ENCODE measurements at places on chromosomes 4 and X.

DNA sequence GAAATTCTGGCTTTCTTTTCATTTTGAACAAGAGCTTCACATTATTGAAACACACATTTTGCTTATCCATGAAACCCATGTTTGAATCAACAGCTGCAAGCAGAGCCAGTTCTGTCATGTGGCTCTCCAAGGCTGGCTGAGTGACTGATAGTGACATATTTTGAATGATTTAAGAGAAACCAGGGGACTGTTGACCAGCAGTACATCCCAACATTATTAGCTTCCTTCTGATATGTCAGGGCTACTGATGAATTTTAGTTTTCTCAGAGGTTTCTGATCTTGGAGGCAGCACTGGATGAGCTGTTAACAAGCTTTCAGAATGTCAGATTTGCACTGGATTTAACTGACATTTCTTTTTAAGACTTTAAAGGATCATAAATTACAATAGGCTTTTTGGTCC is 74.6 kb upstream of the GRXCR1 start:
- no peak for DNase-seq

DNA sequence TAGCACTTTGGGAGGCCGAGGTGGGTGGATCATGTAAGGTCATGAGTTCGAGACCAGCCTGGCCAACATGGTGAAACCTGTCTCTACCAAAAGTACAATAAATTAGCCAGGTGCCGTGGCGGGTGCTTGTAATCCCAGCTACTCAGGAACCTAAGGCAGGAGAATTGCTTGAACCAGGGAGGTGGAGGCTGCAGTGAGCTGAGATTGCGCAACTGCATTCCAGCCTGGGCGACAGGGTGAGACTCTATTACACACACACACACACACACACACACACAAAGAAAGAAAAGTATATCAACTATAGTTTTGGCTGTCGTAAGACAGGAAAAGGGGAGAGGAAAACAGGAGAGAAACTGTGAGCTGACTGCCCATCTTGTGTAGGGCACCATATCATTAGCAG is 171.7 kb downstream of the ADAMTS3 start:
- DNase-seq, result no peak

GRCh38 chr4:99832321-99832720 is 15.7 kb downstream of the DAPP1 start:
- no peak for DNase-seq

DNA sequence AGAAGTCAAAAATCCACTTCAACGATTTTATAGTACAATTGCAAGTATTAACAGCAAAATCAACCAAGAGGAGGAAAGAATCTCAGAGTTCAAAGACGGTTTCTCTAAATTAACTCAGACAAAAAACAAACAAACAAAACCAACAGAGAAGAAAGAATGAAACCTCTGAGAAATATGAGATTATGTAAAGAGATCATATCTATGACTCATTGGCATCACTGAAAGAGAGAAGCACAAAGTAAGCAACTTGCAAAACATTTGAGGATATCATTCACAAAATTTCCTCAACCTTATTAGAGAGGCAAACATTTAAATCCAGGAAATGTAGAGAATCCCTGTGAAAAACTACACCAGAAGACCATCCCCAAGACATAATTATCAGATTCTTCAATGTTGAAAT is 370.4 kb downstream of the INPP4B start:
- no peak for DNase-seq

- no peak for DNase-seq
Observed at GRCh38 chr4:125847518-125847917, 532.8 kb downstream of the FAT4 start.

- no peak for DNase-seq
Observed at GRCh38 chr4:113288696-113289095, 239.2 kb downstream of the ANK2 start.

- no peak for DNase-seq
Observed at GRCh38 chr4:150534818-150535217, 47.1 kb upstream of the MAB21L2 start.

DNA sequence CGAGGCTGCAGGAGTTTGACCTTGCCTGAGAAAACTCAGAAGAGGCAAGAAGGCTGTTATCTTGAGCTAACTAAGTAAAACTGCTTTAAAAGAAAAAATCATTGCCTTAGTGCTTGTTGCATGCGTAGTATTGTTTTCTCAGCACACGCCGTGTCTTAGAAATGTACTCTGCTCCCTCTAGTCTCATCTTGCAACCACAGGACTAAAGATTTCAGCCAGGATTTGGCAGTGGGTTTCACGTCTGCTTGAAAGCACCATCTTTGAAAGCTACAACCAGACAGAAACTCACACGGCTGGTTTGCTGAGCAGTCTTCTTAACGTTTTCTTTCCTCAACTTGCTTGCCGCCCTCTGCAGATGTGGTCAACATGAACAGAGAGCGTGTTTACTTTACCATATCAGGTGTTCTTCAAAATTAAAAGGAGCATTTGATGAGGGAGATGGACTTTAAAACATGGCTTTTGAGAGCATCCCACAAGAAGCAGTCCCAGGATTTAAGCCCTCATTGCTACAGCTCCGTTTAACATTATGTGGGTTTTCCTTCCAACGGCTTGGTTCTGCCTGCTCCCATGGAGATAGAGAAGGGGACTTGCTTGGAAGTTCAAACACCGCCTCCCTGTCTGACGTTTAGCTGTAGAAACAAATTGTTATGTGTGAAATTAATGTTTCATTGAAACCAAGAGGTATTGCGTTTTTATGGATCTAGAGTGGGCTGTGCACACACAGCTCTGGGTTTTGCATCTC is 3.4 kb downstream of the SORCS2 start:
- no peak for DNase-seq

DNA sequence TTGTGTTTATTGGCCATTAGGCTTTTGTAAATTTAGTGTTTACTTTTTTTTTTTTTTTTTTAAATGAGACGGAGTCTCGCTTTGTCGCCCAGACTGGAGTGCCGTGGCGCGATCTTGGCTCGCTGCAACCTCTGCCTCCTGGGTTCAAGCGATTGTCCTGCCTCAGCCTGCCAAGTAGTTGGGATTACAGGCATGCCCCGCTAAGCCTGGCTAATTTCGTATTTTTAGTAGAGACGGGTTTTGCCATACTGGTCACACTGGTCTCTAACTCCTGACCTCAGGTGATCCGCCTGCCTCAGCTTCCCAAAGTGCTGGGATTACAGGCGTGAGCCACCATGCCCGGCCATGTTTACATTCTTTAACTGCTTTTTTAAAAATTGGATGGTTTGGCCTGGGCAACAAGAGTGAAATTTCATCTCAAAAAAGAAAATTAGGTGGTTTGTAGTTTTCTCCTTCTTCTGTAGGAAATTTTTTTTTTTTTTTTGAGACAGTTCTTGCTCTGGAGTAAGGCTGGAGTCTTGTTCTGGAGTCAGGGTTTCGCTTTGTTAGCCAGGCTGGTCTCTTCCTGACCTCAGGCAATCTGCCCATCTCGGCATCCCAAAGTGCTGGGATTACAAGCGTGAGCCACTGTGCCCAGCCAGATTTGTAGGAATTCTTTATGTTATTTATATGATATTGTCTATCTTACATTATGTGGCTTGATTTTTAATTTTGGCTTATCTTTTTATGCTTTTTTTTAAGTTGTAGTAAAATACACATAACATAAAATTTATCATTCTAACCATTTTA is 15.1 kb downstream of the UBE2K start:
- no peak for DNase-seq

DNA sequence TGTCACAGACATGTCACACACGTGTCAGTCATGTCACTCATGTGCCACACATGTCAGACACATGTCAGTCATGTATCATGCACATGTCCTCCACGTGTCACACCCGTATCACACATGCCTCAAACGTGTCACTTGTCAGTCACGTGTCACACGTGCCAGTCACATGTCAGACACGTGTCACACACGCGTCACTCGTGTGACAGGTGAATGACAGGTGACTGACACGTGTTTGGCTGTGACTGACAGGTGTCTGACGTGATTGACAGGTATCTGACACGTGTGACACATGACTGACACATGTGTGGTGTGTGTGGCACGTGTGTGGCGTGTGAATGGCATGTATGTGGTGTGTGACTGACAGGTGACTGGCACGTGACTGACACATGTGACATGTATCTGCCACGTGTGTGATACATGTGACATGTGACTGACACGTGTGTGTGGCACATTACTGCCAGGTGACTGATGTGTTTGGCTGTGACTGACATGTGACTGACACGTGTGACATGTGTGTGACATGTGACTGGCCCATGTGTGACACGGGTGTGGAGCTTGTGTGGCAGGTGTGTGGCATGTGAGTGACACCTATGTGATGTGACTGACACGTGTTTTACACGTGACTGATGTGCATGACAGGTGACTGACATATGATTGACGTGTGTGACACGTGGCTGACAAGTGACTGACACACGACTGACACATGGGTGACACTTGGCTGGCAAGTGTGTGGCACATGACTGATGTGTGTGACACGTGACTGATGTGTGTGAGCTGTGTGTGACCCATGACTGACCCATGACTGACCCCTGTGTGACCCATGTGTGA is 90.7 kb upstream of the GPC3 start:
- DNase-seq, result no peak

DNA sequence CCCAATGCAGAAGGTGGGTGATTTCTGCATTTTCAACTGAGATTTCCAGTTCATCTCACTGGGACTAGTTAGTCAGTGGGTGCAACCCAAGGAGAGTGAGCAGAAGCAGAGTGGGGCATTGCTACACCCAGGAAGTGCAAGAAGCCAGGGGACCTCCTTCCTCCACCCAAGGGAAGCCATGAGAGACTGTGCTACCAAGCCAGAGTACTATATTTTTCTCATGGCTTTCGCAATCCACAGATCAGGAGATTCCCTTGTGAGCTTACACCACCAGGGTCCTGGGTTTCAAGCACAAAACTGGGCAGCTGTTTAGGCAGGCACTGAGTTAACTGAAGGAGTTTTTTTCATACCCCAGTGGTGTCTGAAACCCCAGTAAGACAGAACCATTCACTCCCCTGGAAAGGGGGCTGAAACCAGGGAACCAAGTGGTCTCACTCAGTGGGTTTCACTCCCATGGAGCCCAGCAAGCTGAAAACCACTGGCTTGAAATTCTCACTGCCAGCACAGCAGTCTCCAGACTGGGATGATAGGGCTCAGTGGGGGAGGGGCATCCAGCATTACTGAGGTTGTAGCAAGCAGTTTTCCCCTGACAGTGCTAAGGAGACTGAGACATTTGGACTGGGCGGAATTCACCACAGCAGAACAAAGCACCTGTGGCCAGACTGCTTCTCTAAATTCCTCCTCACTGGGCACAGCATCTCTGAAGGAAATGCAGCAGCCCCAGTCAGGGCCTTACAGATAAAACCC is 903.4 kb downstream of the TECRL start:
- DNase-seq, result no peak

- no peak for DNase-seq
Observed at GRCh38 chrX:134601240-134601765, 57.0 kb downstream of the PLAC1 start.

- no peak for DNase-seq
Observed at GRCh38 chrX:84162401-84162800, 25.6 kb downstream of the RPS6KA6 start.

GRCh38 chrX:66008328-66008970 is 31.4 kb downstream of the VSIG4 start:
- DNase-seq, result no peak

DNA sequence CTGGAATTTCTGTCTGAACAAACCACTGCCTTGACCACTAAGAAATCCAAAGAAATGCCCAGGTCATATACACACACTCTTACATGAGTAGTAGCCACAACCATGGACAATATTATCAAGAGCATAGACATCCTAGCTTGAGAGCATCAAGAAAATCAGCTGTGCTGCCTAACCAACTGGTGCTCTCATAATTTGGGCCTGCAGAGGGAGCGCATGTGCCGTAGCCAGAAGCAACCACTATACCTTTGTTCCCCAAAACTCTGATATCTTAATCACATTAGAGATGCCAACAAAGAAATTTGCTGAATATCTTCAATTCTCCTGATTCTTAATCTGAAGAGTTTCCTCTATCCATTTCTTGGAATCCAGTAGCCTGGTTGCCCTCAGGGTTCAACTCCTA is 163.6 kb downstream of the ZNF674 start:
- peak; percentile 3 for DNase-seq

DNA sequence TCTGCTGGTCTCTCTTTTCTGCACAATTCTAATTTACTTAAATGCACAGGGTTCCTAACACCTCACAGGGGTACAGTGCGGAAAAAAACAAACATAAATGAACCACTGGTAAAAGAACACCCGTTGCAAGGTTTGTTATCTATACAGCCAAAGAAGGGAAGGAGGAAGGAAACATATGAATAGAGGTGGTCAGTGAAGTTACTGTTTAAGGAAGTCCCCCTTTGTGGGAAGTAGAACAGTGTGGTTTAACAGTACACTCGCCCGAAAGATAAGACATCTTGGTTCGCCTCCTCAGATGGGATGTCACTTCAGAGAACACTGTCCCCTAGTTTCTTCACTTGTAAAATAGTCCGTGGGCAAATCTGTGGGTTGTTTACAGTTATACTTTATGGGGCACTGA is 57.5 kb downstream of the TEC start:
- DNase-seq, result no peak

DNA sequence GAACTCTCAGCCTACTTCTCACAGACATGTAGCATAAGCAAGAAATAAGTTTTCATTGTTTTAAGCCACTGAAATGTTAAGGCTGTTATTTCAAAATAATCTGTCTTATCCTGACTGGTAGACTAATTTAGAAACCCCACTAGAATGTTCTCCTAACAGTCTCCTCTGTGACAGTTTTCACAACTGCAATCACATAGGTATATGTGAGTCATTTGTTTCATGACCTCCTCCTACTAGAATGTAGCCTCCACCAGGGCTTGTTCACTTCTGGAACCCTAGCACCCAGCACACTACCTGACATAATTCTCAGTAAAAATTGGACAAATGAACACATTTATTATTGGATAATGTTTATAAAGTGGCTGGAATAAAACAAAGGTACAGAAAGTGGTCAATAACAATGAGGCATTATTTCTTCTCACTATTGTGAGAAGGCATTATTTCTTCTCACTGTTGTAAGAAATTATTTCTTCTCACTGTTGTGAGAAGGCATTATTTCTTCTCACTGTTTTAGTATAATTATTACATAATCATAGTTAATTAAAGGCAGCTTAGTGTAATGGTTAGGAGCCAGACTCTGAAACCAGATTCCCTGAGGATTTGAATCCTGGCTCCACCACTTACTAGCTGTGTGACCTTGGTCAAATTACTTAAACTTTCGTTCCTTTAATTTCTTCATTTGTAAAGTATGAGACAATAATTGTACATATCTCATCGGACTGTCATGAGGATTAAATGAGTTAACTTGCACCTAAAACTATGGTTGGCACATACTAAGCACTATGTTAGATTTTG is 251.5 kb downstream of the RASL11B start:
- DNase-seq, result no peak

GRCh38 chr4:162101337-162101736 is 62.5 kb downstream of the FSTL5 start:
- no peak for DNase-seq

DNA sequence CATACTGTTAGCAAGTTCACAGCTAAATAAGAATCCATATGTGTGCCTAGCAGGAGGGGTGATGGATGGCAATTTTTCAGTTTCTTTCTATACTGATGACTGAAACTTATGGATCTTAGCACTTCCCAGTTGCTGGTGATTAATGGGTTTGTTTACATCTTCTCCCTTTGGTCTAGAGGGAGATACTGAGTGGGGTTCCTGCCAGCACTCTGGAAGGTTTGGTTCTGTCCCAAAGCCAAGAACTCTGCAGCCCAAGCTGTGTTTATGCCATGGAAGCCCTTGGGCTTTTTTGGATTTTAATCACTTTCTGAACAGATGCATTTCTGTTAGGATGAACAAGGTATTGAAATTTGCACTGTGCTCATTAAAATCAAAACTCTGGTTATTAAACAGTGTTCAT is 43.5 kb downstream of the DDIT4L start:
- DNase-seq, result no peak

- no peak for DNase-seq
Observed at GRCh38 chrX:106950381-106950780, 30.2 kb downstream of the CLDN2 start.
